NCI-H1930 (cell line): ENCODE measurements at places on chromosomes 12 and 14.
A peak's percentile ranks its signal among the peaks of the same experiment; 100 is the strongest.

- DNase-seq = no peak
These were observed 49.0 kb upstream of the KCNA1 start for GRCh38 chr12:4860741-4861140.

GRCh38 chr14:54650959-54651351, 84.0 kb downstream of the SAMD4A start:
- no peak for DNase-seq

DNA sequence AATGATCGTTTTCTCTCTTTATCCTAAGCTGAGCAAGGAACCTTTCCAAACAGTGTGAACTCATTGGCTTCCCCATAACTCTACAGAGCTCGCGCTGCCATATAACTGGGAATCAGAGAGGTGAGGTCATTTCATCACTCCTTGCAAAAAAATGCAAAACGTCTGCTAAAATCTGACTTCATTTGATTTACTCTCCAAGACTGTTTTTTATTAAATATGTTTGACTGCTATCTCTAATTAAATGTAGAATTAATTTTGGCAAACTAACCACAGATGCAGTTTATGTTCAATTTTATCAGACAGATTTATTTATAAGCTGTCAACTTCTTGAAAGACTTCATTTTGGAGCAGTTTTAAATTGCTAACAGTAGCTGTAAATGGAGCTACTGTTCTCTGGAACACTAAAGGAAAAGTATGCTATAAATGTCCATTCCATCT, 131.6 kb upstream of the SOX5 start:
- DNase-seq = no peak

- DNase-seq = no peak
These were observed 23.3 kb downstream of the ACTN1 start for GRCh38 chr14:68955851-68956179.

DNA sequence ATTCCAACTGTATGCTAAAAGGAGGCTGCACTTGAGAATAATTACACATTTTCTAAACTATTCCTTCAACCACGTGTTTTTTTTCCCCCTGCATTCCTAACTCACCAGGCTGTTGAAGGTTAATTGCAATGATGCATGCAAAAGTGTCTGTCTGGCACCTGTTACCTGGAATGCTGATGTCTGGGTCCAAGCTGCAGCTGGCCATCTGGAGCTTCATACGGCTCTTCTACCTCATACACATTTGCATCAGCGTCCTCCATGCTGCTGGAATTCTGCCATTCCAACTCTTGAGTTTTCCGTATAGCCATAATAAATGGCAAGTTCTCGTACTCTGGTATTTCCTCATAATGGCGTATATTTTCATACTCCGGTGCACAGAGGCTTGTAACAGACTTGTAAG, 8.6 kb downstream of the FGD6 start:
- no peak for DNase-seq

DNA sequence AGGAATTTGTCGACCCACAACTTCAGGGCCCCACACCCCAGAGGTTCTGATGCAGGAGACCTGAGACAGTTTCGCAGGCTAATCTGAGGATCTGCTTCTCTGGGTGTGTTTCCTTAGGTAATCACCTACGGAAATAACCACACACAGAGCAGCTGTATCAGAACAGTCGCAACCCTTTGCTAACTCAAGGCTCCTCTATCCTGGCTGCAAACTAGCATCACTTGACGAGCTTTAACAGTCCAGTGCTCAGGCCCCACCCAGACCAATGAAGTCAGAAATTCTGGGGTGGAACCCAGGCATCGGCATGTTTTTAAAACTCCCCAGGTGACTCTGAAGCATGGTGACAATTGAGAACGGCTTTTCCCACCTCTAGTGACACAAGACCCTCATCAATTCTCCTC, 20.7 kb downstream of the SLC7A7 start:
- DNase-seq = no peak

- no peak for DNase-seq
These were observed 98.5 kb downstream of the ADGRD1 start for GRCh38 chr12:131052063-131052781.

DNA sequence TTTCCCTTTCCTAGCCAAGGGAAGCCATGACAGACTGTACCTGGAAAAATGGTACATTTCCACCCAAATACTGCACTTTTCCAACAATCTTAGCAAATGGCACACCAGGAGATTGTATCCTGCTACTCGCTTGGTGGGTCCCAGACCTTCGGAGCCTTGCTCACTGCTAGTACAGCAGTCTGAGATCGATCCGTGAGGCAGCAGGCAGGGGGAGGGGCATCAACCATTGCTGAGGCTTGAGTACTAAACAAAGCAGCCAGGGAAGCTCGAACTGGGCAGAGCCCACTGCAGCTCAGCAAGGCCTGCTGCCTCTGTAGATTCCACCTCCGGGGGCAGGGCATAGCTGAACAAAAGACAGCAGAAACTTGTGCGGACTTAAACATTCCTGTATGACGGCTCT, 218.8 kb downstream of the LRIG3 start:
- no peak for DNase-seq

DNA sequence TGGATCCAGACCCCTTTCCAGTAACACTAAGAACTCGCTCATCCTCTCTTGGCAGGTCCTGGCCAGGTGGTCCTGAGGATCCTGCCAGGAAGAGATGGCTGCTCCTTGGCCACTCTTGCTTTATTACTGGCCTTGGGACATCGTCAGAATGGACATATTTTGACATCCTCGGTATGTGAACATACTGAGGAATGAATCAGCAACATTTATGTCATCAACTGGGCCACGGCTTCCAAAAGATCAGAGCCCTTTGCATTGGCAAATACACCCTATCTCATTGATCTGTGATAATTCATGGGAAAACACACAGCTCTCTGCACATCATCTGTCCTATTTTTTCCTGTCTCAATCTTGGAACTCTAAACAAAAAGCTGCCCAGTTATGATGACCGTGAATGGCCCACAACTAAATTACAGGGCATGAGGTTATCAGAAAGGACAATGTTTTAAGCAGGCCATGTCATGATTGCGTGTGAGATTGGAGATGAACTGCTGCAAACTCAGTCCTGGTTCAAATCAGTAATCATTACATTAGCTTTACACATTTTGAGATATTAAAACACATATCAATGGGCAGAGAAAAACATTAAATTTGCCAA, 1325.8 kb downstream of the AACS start:
- DNase-seq = no peak

DNA sequence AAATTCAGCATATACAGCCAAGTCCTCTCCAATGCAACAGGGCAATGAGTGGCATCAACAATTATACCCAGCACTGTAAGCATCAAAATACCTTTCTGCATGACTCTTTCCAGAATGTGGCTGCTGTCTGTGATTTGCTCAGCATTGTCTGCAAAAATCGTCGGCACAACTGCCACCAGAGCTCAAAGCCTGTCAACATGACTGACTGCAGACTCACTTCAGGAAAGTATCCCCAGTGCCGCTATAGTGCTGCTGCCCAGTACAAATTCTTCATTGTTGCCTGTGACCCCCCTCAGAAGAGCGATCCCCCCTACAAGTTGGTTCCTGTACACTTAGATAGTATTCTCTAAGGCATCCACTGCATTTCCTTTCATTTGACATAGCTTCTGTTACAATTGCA, 735 bp downstream of the RNASE6 start:
- DNase-seq = no peak

GRCh38 chr14:30252151-30252550, 306.8 kb upstream of the G2E3 start:
- DNase-seq = no peak

DNA sequence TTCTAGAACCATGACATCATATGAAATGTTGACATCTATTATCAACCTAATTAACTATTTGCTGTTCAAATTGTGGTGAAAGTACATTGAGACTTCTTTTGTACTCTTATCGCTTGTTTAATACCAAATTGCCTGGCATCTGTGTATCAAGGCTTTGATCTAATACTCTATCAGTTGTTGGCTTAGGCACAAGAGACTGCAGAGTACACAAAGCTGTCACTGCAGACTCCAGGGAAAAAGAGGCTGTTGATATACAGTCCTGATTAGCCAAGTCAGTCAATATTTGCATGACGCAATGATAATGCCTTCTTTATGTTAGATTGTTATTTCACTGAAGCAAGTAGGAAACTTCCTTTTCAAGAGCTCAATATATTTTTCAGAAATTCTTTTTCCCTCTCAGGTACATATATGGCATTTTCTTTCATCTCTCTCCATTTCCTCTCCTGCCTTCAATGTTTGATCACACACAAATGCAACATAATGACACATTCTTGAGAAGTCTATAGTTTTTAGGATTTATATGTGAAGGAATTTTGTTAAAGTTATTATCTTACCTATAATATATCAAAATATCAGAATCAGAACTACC, 32.3 kb upstream of the PTCSC3 start:
- DNase-seq = peak; percentile 97

GRCh38 chr12:48994224-48995085, 4.7 kb downstream of the DDN start:
- DNase-seq = no peak

GRCh38 chr12:121093487-121093891, 39.2 kb upstream of the P2RX7 start:
- no peak for DNase-seq

DNA sequence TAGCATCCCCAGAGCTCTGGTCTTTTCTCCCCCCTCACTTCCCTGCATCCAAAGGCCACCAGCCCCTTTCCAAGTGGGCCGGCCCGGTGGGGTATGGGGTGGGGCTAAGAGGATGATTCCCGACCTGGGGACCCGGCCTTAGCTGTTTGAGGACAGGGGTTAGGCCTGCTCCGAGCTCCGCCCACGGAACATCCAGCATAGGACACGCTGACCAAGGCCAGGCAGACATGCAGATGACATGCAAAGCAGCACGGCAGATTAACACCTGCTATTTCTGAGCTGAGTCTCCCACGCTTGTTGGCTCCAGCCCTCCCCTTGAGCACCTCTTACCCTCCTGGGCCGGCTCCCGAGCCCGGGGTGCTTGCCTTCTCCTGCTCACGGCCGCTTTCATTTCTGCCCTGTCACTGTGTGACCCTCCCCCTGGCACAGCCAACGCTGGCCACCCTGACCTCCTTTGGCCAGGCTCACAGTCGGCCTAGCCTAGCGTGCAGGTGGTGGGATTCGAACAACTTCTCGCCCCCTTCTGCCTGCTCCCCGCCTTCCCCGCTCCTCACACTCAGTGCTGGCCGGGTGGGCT, 40.2 kb downstream of the TEAD4 start:
- DNase-seq = no peak

- DNase-seq = no peak
These were observed 131.5 kb upstream of the BCL2L14 start for GRCh38 chr12:11939223-11939622.

DNA sequence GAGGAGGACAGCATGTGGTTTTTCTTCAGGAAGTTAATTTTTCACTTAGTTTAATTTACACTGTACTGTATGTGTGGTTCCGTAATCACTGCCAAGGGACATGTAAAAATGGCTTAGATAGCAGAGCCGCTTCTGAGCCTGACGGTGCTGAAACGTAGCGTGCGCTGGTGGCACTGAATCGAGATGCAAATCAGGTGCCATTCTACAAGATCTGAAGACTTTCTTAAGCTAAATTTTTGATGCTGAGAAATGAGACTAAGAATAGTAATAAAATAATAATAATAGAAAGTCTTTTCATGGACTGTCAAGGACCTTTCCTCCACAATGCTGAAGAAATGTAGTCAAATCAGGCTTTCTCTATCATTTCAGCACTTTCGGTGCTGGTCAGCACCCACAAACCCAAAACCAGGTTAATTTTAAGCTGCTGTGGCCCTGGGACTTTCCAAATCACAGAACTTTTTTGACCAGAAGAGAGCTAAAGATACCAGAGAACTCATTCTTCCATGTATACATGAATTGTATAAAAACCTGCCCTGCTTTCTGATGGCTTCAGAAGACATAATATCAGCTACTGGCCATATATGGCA, 183.3 kb upstream of the LMO3 start:
- DNase-seq = no peak

GRCh38 chr14:75917946-75918335, 63.9 kb downstream of the TGFB3 start:
- no peak for DNase-seq

GRCh38 chr14:102606296-102606695, 13.8 kb downstream of the RCOR1 start:
- no peak for DNase-seq

- no peak for DNase-seq
These were observed 297.1 kb downstream of the PDZRN4 start for GRCh38 chr12:41485203-41485602.

- DNase-seq = no peak
These were observed 50.6 kb downstream of the SCAF11 start for GRCh38 chr12:45939759-45940158.

DNA sequence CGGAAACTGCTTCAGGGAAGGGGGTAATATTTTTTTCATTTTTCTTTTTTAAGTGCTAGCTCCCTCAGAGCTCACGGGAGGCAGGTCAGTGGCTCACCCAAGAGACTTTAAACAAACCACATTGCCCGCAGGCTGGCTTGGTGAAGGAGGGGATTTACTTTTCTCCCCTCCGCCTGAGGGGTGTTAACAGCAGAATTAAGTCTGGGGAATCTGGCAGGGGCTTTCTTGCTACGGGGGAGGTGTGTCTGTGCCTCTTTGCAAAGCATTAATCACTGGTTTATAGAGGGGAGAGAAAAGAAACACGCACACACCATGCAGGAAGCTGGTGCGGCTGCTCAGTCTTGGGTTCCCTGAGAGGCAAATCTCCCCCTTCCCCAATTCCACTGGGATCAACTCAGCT, 26.2 kb upstream of the TBX3 start:
- no peak for DNase-seq

DNA sequence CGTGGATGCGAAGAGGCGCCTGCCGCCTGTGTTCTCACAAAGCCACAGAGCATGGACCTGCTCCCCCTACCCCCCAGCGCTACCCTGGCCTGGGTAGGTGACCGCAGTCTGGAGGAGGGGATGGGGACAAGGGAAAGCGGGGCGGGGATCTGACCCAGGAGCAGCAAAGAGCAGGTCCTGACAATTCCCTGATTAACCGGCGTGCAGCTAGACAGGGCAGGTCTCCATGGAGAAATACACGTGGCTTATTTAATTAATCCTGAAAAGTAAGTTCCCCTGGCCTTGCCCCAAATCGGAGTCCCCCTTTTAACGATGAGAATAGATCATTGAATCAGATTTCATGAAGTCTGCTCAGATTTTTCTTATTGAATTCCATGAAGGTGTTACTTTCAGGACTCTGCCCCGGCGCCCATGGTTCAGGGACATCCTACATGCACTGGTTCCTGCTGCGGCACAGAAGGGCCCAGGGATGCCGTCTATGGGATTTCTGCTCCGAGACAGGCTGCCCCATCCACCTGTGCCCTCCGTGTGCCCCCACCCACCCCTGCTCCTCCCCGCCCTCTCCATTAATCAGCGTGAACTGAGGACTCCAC, 251.0 kb upstream of the SFSWAP start:
- DNase-seq = no peak

GRCh38 chr14:65185829-65186228, 83.5 kb upstream of the MAX start:
- no peak for DNase-seq

DNA sequence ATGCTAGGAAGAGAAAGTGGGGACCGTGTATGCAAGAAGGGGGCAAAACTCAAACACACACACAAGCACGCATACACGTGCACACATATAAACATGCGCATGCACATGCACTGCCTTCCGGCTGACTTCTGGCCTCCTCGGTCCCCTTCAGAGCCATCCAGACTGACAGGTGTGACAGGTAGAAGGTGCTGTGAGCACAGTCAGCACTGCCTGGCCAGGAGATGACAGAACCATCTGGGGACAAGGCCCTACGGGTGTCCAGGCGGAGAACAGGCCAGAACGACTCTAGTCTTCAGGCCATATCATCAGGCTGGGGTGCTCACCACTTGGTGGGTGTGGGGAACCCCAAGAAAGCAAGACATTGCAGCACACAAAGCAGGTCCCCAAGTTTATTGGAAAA, 7.3 kb downstream of the KRT83 start:
- DNase-seq = no peak

GRCh38 chr12:113299619-113300237, 35.2 kb downstream of the SLC8B1 start:
- DNase-seq = no peak
